Stimulated activated CD8-positive, alpha-beta memory T cell treated with anti-CD3 and anti-CD28 coated beads, Interleukin-4, amount 100 ng/mL, for 24 hours (primary cell): ENCODE measurements at places on chromosomes 1 and 21.
A peak's percentile ranks its signal among the peaks of the same experiment; 100 is the strongest.

GRCh38 chr1:40723196-40723955 lies 31.9 kb downstream of the NFYC start:
- no peak for DNase-seq

GRCh38 chr1:156098784-156099183 lies 15.7 kb upstream of the LMNA start:
- no peak for DNase-seq

- DNase-seq = no peak
Observed at GRCh38 chr1:209620487-209620884, 31.7 kb downstream of the LAMB3 start.

GRCh38 chr1:42947965-42948732 lies 10.5 kb downstream of the SLC2A1 start:
- no peak for DNase-seq

GRCh38 chr1:100565533-100565932 lies 27.6 kb downstream of the GPR88 start:
- no peak for DNase-seq

- DNase-seq = no peak
Observed at GRCh38 chr1:108117945-108118902, 81.9 kb downstream of the SLC25A24 start.

DNA sequence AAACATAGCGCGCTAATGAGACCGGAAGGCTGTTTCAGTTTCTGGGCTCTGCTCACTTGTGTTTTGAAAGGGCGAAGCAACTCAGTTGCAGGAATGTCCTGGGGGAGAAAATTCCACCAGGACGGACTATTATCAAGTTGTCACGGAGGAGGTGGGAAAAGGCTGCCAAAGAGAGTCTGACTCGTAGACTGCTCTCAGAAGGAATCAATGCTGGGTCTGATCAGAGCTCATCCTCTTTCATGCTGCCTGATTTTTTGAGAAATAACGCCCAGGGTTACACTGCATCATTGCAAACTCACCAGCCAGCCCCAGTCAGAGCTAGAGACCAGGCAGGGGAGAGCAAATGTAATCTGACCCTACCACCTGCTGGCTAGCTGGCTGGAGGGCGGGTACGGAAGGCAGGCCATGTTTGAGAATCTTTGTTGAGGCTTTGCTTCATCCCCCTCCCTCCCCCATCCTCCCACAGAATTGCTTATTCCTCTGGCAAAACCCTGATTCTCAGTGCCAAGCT lies 36.4 kb upstream of the BCL9 start:
- DNase-seq = no peak

- DNase-seq = no peak
Observed at GRCh38 chr1:6251233-6251632, 7.3 kb downstream of the HES3 start.

DNA sequence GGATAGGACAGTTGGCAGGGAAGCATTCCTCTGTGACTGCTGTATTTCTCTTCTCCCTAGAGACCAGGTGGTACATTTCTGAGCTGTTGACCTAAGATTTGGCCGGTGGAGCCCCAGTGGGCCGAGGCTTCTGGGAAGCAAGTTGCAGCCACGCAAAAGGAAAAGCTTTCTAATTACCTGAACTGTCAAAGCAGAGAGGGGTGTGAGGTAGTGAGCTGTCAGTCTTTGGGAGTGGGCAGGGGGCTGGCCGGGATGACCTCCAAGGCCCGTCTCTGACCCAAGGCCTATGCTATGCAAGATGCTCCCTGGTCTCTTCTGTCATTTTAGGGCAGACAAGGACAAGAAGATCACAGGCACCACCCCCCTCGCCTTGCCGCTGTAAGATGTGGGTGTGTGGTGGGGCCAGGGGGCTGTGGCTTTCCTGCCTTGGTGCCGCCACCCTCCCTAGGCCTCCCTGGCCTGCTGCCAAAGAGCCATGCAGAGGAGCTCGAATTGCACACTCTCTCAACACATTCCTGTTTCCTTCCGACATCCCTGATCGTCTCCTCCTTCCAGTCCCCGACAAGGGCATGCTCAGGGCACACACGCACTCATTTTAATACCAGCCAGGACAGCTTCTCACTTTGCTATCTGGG lies 7.7 kb downstream of the PADI1 start:
- peak; percentile 65 for DNase-seq

- peak; percentile 64 for DNase-seq
Observed at GRCh38 chr1:25616095-25616986, at the start of gene MAN1C1. MAN1C1 (plus strand) TSS chr1:25616791; CDS start chr1:25617798, 1,007 bp downstream.

- peak; percentile 35 for DNase-seq
Observed at GRCh38 chr1:40980453-40981121, 1.1 kb downstream of the CTPS1 start.

- DNase-seq = no peak
Observed at GRCh38 chr1:45365051-45365450, 24.8 kb upstream of the MUTYH start.

DNA sequence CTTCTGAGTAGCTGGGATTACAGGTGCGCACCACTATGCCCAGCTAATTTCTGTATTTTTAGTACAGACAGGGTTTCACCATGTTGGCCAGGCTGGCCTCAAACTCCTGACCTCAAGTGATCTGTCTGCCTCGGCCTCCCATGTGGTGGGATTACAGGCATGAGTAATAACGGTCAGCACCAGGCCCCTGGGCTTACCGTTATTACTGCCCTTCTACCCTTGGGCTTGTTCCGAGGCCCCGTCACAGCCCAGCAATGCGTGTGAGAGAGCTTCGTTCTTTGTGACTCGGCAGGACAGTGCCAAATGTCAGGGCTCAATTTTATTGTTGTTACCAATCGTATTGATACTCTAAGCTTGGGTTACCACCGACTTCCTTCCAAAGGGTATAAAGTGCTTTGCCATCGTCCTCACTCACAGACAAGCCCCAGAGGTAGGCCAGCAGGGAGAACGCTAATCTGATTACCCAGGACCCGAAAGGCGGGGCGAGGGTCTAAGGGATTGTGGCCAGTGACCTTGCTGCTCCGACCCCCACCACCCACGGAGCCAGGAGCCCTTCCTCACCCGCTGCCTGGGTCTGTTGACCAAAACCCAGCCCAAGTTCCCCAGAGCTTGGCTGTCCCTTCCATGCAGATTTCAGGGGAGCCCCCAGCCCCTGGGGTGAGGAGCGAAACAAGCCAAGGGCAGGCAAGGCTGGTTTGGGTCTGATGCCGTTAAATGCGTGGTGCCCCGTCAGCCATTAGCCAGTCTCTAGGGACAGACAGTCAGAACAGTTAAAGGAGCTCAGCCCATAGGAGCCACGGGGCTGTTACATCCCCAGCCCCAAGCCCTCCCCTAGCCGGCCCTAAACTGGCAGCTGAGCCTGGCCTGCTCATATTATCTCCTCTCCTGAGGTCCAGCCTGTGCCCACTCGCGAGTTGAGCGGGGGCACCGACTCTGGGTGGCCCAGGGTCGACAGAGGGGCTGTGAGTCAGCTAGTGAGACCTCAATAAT lies 54.9 kb upstream of the CASZ1 start:
- no peak for DNase-seq

GRCh38 chr1:51299981-51300670 lies 30.2 kb downstream of the TTC39A start:
- no peak for DNase-seq

- no peak for DNase-seq
Observed at GRCh38 chr1:46522184-46522968, 29.1 kb downstream of the KNCN start.

DNA sequence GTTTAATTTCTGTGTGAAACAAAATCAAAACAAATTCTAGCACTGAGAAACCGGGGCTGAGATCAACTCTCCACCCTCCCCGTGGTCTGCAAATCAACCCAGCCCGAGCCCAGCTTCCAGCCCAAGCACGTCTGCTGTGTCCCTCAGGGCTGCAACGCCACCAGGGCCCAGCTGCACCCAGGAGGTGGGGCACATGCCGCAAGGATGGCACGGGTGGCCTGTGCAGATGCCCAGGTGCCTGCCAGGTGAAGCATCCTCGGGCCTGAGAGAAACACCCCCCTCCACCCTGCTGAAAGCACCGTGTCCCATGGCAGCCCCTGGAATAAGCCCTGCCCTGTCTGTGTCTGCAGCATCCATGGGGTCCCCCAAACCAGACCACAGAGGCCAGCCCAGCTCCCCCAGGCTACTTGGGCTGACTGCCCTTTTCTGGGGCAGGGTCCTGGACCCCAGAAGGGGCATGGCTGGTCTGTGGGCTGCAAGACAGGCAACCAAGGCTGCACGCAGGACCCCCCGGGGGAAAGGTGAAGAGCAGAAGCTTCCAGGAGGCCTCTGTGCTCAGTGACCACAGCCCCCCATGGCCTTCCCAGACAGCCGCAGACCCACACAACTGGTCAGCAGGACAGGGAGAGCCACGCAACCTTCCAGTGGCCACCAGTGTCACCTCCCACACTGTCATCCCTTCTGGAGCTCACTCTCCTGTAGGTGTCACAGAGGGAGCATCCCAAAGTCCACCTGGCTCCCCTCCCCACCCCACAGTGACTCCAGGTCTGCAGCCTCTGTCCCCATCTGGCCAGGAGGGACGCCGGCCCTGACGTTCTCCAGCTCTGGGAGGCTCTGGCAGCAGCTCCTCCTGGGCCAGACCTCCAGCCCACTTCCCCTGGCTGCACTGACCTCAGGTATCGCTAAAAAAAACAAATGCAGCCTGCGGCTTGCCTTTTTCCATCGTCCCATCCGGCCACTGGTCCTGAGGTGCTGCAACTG lies 7.7 kb downstream of the WNT9A start:
- no peak for DNase-seq

- DNase-seq = no peak
Observed at GRCh38 chr1:205376739-205377138, 20.0 kb upstream of the KLHDC8A start.

DNA sequence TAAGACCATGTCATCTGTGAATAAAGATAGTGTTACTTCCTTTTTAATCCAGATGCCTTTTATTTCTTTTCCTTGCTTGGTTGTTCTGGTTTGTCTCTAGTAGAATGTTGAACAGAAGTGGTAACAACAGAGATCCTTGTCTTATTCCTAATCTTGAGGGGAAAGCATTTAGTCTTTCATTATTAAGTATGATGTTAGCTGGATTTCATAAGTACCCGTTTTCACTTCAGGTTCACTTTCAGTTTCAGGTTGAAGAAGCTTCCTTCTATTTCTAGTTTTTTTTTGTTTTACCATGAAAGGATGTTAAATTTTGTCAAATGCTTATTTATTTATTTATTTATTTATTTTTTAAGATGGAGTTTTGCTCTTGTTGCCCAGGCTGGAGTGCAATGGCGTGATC lies 22.3 kb upstream of the AGPAT3 start:
- DNase-seq = no peak

GRCh38 chr21:15062606-15062965 lies 2.2 kb downstream of the NRIP1 start:
- no peak for DNase-seq

DNA sequence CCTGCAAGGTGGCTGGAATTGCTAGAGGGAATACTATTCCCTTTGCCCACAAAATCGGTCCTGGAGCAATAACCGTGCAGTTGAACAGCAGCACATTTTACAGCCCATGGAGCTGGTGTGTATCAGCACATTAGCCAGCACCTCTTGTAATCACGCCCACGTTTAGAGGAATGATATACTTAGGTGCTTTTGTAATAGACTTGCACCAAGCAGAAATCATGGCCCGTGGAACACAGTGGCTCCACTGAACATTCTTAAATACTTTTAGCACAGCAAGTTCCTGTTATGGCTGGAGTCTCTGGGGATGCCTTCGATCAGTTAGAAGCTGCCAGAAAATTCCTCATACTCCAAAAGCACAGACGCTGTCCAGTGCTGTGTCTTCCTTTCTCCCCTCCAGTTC lies 218.1 kb upstream of the FAM78B start:
- no peak for DNase-seq

- no peak for DNase-seq
Observed at GRCh38 chr1:20640183-20640597, 6.9 kb downstream of the PINK1 start.

DNA sequence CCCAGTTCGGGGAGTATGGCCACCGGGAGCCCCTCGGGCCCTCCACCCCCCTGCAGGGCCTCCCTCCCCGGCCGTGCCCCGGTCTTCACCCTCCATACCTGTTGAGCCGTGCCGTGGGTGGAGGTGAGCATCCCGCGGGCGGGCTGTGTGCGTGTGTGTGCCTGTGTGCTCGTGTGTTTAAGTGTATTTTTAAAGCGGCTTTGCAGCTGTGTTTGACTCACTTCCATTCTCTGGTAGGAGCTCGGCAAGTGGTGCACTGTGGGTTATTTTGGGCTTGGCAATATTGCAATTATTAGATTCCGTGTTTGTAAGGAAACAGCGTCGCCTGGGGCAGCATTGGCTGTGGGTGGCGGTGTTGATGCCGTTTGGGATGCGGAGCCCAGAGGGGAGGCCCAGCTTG lies 20.3 kb upstream of the PLCH2 start:
- no peak for DNase-seq

- no peak for DNase-seq
Observed at GRCh38 chr21:45873418-45873817, 108.2 kb upstream of the COL6A1 start.

DNA sequence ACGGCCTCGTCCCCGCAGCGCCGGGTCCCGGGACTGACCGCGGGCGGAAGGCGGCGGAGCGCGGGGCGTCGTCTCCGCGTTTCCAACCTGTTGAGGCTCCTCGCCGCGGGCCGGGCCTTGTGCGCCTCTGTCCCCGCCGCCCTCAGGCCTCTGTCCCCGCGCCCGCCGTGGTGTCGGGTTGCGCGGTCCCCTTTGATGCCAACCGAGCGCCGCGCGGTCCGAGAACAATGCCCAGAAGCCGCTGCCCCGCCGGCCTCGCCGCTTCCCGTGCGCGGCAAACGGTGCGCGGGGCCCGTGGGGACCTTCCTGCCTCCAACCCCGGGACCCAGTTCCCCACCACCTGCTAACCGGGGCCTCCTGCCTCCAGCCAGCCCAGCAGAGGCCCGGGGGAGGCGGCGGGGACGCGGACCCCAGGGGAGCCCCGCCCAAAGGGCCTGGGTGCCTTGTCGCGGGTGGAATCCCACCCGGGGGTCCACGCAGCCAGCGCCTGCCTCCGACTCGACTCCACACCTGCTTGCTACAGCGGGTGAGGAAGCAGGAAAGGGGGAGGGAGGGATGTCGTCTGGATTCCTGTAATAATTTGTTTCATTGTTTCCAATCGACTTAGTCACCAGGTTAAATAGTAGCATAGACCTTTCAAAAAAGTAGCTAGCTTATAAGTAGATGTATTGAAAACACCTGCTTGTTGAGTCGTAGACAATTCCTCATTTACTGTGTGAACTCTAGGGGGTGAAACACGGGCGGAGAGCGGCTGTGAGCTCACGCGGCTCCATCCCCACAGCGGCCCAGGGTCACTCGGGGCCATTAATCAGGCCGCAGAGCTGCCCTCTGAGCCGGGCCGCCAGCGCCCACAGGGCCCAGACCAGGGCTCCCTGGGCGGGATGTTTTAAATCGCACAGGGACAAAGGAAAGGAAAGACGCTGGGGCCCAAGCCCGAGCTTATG lies 1.1 kb downstream of the COL18A1 start:
- DNase-seq = no peak

GRCh38 chr21:18443701-18444100 lies 40.1 kb upstream of the TMPRSS15 start:
- no peak for DNase-seq

DNA sequence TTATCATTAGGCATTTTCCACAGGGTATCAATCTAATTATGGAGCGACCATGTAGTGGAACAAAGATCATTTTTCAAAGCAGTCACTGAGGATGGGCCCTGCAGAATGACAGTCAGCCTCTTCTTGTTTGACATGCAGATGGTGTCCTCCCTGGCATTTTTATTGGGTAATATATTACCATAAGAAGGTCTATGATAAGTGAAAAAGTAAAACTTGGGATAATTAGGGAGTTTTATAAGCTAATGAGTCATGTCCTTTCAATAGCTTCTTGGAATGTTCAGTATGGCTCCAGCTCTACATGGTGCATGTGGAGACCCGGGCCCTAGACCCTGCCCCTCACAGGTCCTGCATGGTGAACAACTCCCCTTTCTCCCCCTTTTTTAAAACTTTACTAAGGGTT lies 232.2 kb upstream of the COA6 start:
- no peak for DNase-seq
